ENCODE measurements at places on chromosomes 16 and 17.

DNA sequence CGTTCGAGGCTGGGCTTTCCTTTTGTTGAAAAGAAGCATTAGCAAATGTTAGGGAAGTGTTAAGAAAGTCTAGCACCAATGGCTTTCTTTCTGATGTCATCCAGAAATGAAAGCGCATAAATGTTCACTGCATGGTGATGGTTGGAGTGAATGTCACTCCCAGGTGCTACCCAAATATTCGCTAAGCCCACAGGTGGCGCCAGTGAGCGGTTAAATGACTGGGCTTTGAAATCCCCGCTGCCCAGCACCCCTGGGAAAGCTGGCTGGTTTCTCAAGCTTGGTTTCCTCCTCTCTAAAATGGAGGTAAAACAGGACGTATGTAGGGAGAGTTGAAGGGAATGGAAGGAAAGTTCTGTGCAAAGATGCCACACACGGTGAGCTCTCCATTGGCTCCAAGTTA lies 104.4 kb downstream of the IRX5 start:
- DNase-seq: peak; percentile 8

- no peak for DNase-seq
These were observed 3.2 kb upstream of the SLC47A2 start for GRCh38 chr17:19719355-19720209.

- DNase-seq: no peak
These were observed 57.6 kb downstream of the KSR1 start for GRCh38 chr17:27513849-27514248.

DNA sequence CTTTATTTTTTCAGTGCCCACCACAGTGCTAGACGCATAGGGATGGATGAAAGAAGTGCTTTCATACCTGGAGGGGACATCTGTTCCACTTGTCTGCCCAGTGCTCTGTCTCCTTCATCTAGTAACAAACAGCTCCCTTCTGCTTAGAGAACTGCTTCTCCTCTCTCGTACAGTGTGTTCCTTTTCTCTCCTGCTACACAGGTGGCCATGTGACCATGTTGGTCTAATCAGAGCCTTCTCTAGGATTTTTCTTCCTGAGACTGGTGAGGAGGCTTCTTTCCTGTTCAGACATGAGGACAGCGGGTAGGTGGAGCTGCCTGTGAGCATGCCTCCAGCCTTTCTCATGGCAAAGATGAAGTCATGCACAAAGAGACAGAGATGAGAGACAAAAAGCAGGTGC lies 182.7 kb downstream of the TMEM132E start:
- DNase-seq: no peak

- no peak for DNase-seq
These were observed 44.1 kb upstream of the EMP2 start for GRCh38 chr16:10624527-10624926.

- no peak for DNase-seq
These were observed 9.8 kb upstream of the MYH3 start for GRCh38 chr17:10666906-10667305.

- DNase-seq: peak; percentile 91
These were observed 211.7 kb upstream of the CDH5 start for GRCh38 chr16:66154801-66155200.

GRCh38 chr16:10385725-10386516 lies at the start of gene ATF7IP2:
Gene ATF7IP2 (plus strand): TSS chr16:10386061. CDS start chr16:10430621, 44,560 bp downstream.
- peak; percentile 91 for DNase-seq

GRCh38 chr16:19636436-19637267 lies 81.1 kb downstream of the VPS35L start:
- no peak for DNase-seq

- peak; percentile 51 for DNase-seq
These were observed 532 bp downstream of the CNTNAP1 start for GRCh38 chr17:42682722-42683403.

- DNase-seq: no peak
These were observed 107.5 kb downstream of the METRNL start for GRCh38 chr17:83186751-83187421.

GRCh38 chr16:84826558-84826941 lies 6.8 kb downstream of the CRISPLD2 start:
- DNase-seq: peak; percentile 29

DNA sequence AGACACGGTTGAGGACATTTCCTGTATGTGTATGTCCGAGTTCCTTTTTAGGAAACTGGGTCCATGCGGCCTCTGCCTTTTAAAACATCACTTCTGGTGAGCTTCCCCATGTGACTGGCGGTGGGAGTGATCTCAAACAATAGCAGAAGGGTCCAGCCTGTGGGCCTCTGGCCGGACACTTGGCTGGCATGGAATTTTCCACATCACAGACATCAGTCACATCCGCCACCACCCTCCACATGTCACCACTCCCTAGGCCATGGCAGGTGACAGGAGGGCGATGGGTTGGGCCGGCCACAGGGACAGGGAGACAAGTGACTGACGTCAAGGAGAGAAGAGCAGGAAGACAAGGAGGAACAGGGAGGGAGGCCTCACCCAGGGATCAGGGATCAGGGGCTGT lies 83.7 kb downstream of the DNAH17 start:
- no peak for DNase-seq

- DNase-seq: peak; percentile 42
These were observed 9.3 kb upstream of the CNP start for GRCh38 chr17:41957031-41957868.

DNA sequence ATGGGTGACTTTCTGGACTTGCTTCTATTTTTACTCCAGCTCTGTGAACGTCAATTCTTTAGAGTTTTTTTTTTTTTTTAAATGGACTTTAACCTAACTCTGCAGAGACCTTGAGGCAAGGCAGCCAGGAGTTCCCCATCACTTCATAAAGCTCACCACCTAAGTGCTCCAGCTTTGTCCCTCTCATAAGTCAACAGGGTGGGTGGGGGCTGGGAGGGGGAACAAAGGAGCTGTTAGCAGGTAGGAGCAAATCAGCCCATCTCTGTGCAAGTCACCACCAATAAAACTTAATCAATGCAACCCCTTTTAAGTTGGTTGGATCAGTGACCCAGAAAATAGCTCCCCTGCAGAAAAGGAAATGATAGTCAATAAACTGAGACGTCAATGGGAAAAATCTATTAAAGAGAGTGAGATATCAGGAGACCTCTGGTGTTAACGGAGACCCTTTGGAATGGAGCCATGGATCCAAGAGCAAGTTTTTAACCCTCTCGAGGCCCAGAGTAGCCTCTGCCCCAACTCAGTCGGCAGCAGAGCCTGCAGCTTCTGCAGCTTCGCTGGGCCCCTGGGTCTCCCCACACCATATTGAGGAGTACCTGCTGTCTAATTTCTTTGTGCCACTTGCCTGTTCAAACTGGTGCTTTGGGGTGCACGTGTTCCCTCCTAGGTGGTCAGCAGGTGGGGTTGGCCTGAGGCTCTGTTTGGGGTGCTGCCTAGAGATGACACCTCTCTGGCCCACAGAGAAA lies 27.6 kb upstream of the ETV4 start:
- DNase-seq: no peak

DNA sequence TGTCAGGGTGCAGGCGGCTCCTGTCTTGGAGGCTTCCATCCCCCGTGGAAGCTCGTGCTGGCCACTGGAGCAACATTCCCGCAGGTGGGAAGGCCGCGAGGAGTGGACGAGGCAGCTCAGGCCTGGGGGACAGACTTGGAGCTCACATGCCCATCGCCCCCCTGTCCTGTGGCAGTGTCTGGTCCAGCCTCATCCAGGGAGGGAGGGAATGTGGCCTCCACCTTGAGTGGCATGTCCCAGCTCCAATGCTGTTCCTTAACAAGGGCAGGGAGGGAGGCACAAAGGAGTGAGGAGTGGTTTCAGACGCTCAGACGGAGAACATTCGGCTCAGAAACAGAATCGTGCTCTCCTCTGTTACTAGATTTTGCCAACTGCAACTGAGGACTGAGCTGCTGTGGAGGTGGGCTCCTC lies 159.4 kb upstream of the CHMP6 start:
- peak; percentile 78 for DNase-seq

- DNase-seq: no peak
These were observed 6.2 kb upstream of the CPSF4L start for GRCh38 chr17:73267648-73268537.

GRCh38 chr17:7932949-7933348 lies 943 bp downstream of the CNTROB start:
- peak; percentile 59 for DNase-seq

DNA sequence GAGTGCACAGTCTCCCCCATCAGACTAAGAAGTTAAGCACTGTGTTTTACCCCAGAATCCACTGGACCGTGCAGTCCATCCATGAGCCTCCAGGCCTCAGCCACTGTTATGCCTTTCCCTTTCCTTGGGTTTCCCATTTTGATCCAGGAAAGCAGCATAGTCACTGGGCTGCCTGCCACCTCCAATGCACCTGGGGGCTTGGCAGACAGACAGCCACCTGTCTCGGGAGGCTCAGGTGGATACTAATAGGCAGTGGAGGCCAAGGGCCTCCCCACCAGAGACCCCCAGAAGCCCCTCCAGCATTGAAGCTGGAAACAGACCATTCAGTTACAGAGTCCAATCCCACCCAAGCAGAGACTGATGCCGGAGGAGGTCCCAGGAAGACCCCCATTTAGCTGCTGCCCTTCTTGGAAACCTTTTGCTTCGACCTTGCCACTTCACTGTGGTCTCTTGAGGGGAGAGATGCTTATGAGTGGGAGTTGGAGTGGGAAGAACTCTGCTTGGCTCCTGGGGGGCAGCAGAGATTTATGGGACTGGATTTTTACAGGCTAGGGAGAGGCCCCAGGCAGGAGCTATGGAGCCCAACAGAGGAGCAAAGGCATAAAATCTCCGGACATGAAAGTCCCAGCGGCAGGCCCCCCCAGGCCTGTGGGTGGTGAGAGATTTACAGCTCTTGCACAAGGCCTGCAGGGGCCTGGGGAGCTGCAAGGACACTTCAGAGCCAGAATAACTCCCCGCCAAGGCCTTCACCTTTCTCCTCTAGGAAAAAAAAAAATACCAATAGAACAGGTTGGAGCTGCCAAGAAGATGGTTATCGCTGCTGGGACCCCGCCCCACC lies 12.2 kb upstream of the SP2 start:
- peak; percentile 40 for DNase-seq

- no peak for DNase-seq
These were observed 132.4 kb downstream of the PRKCB start for GRCh38 chr16:23968176-23968575.

GRCh38 chr16:62035115-62036092 lies 834 bp downstream of the CDH8 start:
- peak; percentile 40 for DNase-seq

DNA sequence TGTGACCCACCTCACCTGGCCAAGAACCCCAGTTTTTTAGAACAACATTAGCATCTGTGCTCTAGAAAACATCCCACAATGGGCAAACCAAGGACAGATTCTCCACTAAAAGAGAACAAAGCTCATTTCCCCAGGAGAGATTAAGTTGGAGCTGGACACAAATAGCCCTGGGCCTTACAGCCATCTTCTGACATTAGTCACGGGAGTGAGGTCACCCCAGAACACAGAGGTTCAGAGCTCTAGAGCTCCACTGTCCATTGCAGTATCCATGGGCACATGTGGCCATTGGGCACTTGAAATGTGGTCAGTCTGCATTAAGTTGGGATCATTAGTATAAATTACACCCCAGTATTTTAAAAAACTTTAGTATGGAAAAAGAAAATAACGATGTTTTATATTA lies 47.6 kb upstream of the RBBP6 start:
- DNase-seq: no peak

DNA sequence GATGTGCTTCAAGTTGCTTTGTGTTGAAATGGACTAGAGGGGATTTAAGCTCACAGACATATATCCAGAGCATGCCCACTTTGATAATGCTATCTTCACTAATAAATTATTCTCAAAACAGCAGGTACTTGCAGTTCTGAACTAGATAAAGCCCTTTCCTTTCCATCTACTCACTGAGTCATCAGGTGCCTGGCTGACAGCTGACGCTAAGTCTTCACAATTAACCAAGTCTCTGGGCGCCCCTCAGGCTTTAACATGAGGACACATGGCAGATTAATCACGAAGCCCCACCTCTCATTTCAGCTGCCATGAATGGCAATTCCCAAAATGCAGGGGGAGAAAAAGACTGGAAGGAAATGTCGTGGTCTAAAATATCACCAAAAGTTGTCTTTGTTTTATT lies 29.5 kb upstream of the CRISPLD2 start:
- no peak for DNase-seq

- peak; percentile 88 for DNase-seq
These were observed 1.0 kb upstream of the MFAP4 start for GRCh38 chr17:19387921-19388521.

DNA sequence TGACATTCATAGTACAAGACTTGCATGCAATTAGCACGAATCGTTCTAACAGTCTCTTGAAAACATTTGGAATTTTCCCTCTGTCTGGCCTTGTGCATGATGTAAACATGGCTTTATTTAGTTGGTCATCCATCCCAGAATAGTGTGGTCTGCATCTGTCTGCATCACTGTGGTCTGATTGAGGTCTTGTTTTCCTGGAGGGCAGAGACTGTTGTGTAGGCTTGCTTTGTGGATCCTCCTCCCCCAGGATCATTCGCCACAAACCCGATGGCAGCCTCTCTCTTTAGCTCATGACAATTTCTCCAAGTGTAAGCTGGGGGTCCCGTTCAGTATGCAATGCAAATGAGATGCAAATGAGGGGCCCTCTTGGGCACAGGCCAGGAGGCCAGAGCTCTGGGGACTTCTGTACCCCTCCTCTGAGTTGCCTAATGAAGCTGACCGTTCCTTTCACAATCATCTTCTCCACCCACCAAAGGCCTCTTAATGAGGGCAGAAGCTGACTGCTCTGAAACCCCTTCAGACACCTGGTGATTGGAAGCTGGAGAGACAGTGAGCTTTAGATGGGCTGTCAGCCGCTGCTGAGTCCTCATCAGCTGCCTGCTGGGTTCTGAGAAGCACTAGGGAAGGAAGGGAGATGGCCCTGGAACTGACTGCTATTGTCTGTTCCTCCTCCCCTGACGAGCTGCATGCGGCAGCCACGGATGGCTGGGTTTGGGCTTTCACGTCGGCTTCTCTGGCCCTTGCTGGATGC lies 201.2 kb upstream of the CACNG3 start:
- no peak for DNase-seq

DNA sequence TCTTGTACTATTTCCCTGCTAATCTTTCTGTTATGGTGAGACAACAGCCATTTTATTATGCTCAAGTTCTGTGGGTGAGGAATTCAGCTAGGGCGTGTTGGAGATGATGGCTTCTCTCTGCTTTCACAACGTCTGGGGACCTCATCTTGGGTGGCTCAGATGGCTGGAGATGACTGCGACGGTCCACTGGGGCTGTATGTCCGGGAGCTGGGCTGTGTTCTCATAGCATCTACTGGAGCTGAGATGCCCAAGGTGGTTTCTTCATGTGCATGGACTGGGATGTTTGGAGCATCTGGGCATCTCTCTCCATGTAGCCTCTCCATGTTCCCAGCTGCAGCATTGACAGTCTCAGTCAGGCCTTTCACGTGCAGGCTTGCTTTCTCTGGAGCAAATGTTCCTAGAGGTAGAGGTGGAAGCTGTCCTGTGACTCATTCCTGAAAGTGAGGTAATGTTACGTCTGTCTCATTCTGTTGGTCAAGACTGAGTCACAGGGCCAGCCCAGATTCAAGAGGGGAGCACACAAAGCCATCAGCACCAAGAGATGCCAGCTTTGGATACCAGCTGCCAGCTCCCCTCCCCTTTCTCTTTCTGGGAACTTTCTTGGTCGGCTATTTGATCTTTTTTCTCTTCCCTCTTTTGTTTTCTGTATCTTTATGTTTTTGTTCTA lies 96.2 kb downstream of the RAP1GAP2 start:
- DNase-seq: peak; percentile 62

All from fibroblast of skin of right quadriceps (primary cell).